Psoas muscle (tissue), 8 donors: ENCODE measurements at places on chromosomes 16 and 17. TPM values are rescaled to one million over a fixed set of nuclear protein-coding genes. Genes with fewer than 3 reads are reported as not detected.

The TEX14 gene
- polyA plus RNA-seq = 0.06 TPM

The BCO1 gene
- polyA plus RNA-seq = 0.10 TPM

GRCh38 chr16:57949595-57950238, 21.2 kb downstream of the CNGB1 start:
- no peak for DNase-seq
- H3K27ac ChIP-seq = no peak overlapping the region
- H3K4me3 ChIP-seq = no peak overlapping the region
- no peaks in the 10 kb centered on the region for H3K36me3 ChIP-seq

GRCh38 chr16:89274561-89275283, 57.2 kb downstream of the ZNF778 start:
- H3K4me3 ChIP-seq = no peak overlapping the region
- H3K27me3 ChIP-seq = no peaks in the 10 kb centered on the region
- DNase-seq = no peak
- no peaks in the 10 kb centered on the region for H3K4me1 ChIP-seq
- H3K36me3 ChIP-seq = peaks cover 3% of the 10 kb centered on the region
- no peak overlapping the region for H3K27ac ChIP-seq
